Pulmonary artery endothelial cell (primary cell): ENCODE measurements at places on chromosomes 6 and 20.

DNA sequence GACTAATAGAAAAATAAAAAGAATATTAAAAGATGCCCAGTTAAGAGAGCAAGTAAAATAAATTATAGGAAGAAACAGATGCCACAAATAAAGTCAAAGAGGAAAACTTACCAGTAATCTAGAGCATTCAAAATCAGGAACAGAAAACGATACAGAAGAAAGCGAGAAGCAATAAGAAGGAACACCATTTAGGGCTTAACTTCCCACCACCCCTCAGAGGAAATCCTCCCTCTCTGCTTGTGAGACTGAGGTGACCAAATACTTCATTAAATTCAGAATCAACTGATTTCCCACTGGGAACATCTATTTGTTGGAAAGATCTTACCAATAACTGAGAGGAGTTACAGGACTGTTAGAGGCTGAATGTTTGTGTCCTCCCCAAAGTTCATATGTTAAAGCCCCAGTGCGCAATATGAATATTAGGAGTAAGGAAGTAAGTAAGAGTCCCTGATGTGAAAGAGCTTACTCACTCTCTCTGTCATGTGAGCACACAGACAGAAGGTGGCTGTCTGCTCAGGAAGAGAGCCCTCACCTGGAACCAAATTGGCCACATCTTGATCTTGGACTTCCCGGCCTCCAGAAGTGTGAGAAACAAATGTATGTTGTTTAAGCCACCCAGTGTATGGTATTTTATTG, 19.5 kb downstream of the KATNA1 start:
- no peak for DNase-seq

- no peak for DNase-seq
Observed at GRCh38 chr20:63748070-63748933, 8.7 kb downstream of the SLC2A4RG start.

GRCh38 chr6:112663698-112664097, 316.6 kb downstream of the RFPL4B start:
- no peak for DNase-seq

- DNase-seq, result no peak
Observed at GRCh38 chr6:380234-381218, 11.0 kb upstream of the IRF4 start.

DNA sequence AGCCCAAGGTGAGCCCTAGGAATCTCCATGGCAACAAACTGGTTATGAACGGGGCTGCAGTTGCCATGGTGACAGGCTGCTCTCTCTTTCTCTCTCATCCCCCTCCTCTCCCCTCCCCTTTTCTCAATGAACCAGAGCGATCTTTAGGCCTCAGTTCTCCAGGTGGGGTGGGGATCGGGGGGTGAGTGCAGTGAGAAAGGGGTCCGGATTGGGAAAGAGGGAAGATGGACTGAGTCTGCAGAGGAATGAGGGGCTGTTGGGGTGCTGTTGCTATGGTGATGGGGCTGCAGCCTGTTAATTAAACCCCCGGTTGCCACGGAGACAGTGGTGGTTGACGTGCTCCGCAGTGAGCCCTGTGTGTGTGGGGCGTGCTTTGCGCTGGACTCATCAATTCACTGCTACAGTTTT, 3.6 kb upstream of the SLC12A5 start:
- DNase-seq, result no peak

DNA sequence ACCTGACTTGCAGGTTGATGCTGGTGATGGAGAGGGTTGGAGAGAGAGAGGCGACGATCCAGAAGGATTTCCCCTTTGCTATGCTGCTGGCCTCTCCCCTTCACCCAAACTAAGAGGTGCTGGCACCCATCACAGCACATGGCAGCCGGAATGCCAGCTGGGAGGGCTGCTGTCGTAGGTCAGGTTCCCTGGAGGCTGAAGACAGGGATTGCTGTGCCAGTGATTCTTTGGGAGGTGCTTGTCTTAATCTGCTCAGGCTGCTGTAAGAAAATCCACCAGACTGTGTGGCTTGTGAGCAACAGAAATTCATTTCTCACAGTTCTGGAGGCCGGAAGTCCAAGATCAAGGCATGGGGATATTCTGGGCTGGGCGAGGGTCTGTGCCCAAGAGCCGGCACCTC, 4.4 kb upstream of the ARFGAP1 start:
- DNase-seq, result no peak

DNA sequence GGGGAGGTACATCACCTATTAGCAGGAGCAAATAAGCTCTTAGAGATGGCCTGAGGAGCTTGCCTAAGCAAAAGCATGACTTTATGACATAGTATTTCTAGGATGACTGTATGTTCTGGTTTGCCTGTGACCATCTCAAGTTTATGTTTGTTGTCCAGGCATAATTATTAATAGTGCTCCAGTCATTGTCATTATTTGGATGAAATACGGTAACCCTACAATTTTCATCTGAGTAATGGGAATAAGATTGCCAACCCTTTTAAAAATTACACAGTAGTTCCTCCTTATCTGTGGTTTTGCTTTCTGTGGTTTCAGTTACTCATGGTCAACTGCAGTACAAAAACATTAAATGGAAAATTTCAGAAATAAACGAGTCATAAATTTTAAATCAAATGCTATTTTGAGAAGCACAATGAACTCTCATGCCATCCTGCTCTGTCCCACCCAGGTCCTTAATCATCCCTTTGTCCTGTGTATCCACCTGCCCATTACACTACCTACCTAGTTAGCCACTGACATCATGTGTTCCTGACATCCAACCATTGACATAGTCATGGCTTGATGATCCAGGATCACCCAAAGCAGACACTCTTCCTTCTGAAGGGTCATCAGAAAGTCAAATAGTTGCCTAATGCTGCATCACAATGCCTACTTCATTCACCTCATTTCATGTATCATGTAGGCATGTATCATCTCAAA, 27.0 kb upstream of the TFB1M start:
- no peak for DNase-seq

- no peak for DNase-seq
Observed at GRCh38 chr6:2940010-2940850, 31.1 kb downstream of the SERPINB6 start.

DNA sequence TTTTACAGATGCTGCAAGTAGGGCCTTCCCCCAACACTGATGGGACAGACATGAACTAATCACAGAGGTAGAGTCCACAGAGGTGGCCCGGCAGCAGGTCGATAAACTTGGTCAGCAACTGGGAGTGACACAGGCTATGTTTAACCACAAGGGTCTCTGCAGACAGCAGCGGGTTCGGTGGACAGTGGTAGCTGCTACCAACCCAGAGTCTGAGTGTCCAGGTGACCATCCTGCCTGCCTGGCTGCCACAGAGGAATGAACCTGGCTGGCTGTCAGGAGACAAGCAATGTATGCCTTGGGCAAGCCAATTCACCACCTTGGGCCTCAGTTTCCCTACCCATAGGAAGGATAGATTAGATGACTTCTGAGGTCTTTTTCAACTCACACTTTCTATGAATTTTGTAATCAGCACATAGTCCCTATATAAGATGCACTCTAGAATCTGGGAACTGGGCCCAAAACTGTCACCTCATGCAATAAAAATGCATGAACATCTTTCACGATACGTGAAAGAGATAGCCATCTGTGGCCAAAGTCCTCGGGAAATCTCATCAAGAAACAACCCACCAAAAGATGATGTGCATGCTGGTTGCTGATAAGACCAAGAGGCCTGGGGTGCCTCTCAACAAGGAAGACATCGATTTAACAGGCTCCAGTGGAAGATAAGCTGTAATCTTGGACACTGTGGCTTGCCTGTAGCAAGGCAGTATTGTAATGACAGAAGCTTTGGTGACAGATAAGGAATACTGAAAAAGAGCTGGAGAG, 30.5 kb downstream of the MDGA1 start:
- DNase-seq, result no peak

DNA sequence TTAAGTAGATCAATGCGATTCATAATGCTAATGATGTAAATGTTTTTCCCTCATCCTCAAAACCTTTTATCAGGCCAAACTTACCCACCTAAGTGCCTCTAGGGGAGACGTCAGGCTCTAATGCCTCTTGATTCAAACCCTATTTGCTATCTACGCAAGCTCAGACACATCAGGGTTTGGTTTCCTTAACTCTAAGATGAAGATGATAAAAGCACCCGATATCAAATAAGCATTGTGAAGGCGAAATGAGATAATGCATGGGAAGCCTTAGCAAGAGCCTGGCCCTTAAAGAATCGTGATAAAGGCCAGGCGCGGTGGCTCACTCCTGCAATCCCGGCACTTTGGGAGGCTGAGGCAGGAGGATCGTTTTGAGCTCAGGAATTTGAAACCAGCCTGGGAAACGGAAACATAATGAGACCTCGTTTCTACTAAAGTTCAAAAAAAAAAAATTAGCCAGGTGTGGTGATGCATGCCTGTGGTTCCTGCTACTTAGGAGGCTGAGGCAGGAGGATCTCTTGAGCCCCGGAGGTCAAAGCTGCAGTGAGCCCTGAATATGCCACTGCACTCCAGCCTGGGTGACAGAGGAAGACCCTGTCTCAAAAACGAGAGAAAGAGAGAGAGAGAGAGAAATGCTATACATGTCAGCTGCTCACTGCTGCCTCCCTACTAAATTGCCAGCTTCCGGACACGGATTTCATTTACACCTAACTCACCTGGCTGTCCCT, 13.5 kb downstream of the CNKSR3 start:
- DNase-seq, result no peak

GRCh38 chr20:47929368-47930115, 144.3 kb upstream of the SULF2 start:
- DNase-seq, result no peak

- no peak for DNase-seq
Observed at GRCh38 chr6:7819431-7820015, 91.1 kb downstream of the TXNDC5 start.

- DNase-seq, result no peak
Observed at GRCh38 chr6:35503534-35503933, 6.7 kb upstream of the TEAD3 start.

DNA sequence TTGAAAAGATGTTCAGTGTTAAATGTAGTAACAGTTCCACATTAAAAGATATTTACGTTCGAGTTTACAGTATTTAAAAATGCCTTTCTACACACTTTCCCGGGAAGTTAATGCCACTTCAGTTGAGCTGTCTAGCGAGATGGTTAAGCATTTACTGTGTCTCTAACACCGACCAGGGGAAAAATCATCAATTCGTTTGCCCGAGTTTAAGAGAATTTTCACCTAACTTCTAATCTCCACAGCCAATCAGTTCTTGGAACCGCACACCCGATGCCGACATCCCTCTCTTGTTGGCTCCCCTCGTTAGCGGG, 58.2 kb downstream of the FAM217A start:
- no peak for DNase-seq

DNA sequence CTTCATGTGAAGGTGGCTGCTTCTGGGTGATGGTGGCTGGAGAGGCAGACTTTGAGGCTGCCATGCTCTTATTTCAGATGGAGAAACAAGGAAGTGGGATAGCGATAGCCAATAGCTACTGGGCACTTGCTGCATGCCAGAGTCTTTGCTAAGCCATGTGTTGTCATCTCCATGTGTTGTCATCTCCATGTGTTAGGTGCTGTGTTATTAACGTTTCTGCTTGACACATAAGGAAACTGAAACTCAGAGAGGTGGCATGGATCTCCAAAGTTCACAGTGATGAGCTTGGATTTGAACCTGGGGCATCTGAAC, 16.9 kb downstream of the KIAA1755 start:
- DNase-seq, result no peak

DNA sequence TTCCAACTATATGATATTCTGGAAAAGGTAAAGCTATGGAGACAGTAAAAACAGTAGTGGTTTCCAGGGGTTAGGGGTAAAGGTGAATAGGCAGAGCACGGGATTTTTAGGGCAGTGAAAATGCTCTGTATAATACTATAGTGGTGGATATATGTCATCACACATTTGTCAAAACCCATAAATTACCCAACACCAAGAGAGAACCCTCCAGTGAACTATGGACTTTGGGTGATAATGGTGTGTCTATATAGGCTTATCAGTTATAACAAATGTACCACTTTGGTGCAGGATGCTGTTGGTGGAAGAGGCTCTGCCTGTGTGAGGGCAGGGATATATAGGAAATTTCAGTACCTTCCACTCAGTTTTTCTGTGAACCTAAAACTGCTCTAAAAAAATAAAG, 149.9 kb downstream of the GPX5 start:
- DNase-seq, result no peak

DNA sequence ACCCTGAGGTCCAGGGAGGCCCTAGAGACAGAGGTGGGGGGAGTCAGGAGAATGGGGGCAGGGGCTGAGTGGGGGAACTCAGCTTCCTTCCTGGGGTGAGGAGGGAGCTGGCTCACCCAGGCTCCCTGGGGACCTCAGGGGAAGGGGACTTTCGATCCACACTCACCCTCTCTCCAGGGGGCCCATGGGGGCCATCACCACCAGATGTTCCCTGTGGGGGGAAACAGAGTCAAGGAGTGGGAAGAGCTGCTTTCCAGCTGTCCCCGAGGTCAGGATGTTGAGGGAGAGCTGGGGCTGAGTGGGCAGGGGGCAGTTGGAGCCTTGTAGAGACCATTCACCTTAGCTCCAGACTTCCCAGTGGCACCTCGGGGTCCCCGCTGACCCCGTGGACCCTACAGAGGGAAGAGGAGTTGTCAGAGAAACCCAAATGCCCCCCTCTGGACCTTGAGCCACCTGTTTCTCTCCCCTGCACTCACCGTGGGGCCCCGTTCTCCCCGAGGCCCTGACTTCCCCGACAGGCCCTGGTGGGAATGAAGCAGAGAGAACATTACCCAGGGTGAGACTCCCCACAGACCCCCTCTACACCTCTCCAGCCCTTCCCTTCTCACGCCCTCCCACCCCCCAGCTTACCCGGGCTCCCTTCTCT, 18.6 kb downstream of the COL11A2 start:
- DNase-seq, result no peak

- DNase-seq, result no peak
Observed at GRCh38 chr6:132464538-132465256, 48.2 kb downstream of the STX7 start.

GRCh38 chr6:71498638-71499037, 210.0 kb downstream of the OGFRL1 start:
- no peak for DNase-seq

- no peak for DNase-seq
Observed at GRCh38 chr20:49694450-49695071, 19.1 kb downstream of the B4GALT5 start.

- no peak for DNase-seq
Observed at GRCh38 chr20:5848711-5849505, 98.7 kb downstream of the SHLD1 start.

DNA sequence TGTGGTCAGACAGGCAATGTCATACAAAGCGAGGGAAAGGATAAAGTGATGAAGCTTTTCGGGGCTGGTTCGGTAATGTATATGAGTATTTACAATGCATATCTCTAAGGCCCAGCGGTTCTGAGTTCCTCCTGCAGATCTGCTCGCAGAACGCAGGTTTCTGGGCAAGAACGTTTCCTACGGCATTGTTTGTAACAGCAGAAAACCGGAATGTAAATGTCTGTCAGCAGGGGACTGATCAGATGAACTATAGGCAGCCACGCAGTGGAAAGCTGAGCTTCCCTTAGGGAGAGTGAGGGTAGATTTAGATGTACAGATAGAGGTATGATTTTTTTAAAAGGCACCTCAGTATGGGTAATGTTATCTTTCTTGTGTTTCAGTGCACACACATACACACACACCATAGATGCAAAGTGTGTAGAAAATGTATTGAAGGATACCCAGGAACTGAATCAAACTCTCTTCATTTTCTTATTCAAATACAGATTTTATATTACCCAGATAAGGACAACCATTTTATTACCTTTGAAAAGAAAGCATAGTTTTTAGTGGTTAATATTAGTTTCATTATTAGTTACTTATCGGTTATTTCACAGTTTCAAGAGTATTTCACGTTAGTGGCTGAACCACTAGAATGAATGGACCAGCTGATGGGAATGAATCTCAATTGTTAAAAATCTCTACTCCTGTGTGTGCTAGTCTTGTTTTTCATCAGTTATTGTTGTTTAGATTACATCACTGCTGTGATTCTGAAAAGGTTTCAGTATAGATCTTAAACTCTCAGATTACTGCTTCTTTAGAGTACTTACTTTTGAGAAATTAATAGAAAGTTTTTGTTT, 56.2 kb downstream of the SNX9 start:
- no peak for DNase-seq
